ENCODE measurements at places on chromosomes 11 and 22.

DNA sequence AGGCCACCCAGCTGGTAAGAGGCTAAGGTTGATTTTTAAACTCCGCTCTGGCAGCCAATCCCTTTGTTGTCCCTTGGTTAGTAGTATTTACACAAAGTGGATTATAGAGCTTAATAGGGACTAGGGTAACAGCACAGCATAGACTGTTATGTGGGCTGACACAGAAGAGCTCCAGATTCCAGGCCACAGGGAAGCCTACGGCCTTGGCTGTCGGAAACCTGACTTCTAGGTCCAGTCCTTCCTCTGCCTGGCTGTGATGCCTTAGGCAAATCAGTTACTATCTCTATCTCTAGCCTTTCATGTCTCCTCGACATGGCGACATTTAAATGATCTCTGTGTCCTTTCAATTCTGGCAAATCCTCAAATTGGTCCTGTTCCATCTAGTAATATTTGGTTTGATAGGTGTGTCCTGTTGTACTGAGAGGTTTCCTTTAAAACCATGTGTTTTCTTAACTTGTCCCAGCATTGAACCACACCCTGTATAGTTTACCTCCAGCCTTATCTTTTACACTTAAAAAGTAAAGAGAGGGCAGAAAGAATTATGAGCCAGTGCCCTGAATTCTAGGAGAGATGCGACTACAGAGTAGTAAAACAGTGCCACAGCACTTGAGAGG, 4.2 kb downstream of the MMP1 start:
- no peak for DNase-seq

GRCh38 chr11:114685097-114685496, 6.8 kb downstream of the NXPE2 start:
- no peak for DNase-seq

GRCh38 chr11:118530180-118530682, 761 bp upstream of the TMEM25 start:
- DNase-seq: peak; percentile 87

DNA sequence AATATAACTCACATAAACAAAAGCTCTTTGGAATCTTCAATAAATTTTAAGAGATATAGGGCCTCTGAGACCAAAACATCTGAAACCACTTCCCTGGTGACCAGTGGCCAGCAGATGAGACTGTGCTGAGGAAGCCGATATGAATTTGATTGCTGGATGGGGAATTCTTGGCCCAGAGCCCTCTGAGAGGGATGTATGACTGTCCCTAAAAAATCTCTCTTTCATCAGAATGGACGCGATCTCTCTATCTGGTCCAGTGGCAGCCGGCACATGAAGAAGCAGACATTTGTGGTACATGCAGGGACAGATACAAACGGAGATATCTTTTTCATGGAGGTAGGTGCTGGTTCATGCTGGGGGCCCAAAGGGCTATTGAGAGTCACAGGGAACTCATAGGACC, 37.5 kb downstream of the MYBPC3 start:
- no peak for DNase-seq

GRCh38 chr22:20990184-20991180, 8.4 kb downstream of the LZTR1 start:
- DNase-seq: no peak

- no peak for DNase-seq
Observed at GRCh38 chr11:10667521-10667885, 26.1 kb downstream of the IRAG1 start.

GRCh38 chr11:62141111-62142042, 17.6 kb downstream of the INCENP start:
- DNase-seq: peak; percentile 30

- peak; percentile 49 for DNase-seq
Observed at GRCh38 chr11:48307760-48308386, 1.9 kb downstream of the OR4S1 start.

DNA sequence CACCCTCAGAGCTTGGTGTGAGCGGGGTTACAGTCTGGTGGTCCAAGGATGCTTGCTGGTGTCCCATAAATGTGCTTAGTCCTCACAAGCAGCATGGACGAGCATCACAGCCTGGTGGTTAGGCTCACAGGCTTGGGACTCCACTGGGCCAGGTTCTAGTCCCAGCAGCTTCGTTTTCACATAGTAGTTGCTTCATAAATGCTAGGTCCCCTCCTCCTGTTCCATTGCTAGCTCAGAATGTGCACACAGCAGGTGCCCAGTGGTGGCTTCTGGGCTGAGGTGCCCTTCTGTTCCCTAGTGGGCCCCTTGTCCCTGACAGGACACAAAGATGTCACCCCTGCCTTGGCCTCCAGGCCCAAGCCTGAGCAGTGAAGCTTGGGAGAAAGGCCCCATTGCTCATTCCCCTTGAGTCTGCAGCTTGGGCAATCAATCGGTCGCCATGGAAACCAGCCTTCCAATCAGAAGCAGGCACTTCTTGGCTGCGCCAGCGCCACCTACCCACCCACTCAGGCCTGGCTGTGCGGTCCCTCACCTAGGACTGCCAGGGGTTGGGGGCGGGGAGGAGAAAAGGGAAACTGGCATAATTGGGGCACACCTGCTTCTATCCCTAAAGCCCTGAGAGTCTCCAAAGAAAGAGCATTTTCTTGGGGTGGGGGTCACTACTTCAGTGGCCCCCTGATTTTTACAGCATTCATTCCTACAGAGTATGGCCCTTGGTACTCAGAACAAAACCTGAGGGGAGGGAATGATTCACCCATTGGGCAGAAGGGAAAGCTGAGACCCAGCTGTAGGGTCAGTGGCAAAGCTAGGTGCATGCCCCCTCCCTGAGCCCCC, 48.1 kb downstream of the CYTH4 start:
- DNase-seq: peak; percentile 70

DNA sequence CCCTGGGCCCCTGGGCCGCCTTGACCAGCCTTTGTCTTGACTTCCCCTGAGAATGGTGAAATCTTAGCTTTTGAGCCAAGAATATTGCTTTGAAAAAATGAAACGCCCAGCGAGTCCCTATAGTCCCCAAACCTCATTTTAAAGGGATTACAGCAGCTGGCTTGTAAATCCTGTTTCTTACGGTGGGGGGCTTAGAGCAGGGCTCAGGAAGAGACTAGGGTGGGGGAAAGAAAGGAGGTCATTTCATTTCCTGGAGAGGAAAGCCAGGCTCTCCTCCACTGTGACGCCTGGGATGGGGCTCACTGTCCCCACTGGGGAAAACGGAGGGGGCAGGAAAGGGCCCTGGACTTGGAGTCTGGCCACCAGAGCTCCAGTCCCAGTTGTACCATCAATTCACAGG, 72.2 kb upstream of the ALX4 start:
- no peak for DNase-seq

DNA sequence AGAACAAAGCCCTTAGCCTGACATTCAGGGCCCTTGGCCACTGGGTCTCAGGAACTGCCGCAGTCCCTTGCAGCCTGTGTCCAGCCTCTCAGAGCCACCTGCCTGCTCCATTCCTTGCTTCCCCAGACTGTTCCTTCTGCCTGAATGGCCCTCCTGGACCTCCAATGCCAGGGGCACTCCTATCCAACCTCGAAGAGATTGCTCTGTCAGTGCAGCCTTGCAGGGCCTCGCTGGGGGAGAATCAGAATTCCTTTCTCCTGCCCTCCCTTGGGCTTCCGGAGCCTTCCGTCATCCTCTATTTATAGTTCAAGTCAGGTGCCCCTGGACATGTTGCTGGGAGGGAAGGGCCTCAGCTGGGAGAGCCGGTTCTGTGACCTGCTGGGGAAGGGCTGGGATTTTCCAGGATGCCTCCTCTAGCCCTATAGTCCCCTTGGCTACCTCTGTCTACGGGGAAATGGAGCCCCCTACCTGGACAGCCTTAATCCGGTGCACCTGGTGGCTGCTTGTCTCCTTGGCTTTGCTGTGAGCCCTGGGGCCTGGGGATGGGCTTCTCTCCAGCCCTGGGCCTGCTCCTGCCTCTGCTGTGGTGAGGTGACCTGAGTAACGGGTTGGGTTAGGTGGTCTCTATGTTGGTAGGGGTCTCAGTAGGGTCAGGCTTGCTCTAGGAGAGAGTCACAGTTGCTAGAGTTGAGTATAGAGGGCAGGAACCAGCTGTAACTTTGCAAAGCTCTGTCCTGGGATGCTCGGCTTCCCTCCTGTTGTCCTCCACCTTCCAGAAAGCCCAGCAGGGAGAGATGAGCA, 45.9 kb upstream of the SYT7 start:
- DNase-seq: peak; percentile 65

DNA sequence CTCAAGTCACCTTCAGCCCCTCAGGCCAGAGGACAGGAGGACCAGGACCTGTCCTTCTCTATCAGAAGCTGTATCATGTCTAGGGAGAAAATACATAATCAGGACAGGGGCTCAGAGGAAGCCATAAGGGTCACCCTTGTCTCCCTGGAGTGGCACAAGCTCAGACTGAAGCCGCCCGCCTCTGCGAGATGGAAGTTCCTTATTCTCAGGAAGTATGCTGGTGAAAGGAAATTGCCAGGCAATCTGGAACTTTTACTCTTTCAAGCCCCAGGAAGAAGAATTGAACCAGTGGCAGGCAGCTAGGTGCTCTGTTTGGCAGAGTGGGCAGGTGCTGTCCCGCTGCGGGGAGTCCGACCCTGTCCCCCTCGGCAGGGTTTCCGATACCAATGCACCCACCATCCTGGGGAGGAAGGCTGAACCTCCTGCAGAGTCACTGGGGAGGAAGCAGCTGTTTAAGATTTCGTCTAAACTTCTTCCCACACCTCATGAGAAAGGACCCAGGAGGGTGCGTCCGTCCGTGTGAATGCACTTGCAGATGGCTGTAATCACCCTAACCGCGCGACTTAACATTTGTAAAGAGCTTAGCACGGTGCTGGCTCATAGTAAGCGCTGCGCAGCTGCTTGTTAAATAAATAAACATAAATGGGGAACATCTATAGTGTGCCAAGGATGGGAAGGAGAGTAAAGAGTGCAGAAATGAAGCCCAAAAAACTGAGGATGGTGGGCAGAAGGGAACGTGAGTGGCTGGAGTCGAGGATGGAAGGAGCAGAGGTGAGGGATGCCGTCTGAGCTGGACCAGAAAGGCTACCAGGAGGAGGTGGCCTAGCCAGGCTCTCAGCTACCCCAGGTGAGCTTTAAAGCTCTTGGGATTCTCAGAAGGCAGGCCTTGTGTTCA, 5.0 kb upstream of the ANO1 start:
- peak; percentile 28 for DNase-seq

DNA sequence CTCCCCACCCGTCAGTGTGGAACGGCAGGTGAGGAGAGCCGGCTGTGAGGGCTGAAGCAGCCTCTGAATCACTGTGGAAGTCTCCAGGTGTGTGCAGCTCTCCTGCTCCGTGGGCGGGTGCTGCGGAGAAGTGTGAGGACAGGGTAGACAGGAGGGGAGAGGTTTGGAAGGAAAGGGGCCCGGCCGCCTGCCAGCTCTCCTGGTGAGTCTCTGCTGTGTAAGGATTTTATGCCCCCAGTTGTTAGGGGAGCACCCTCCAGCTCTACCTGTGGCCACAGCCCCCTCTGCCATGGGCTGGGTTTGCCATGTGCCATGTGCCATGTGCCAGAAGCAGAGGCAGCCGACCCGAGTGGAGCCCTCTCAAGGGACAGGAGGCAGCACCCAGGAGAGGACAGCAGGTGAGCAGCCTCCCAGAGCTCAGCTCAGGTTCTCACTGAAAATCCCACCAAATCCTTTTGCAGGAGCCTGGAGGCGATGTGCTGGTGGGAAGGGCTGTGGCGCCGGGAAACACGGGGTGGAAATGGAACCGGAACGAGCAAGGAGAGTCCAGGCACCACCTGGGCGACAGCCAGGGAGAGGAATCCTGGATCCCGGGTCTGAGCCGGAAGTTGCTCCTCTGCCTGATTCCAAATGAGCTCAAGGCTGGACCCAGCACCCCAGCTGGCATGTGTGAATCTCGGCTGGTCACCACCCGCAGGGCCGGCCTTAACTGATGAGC, 804.4 kb downstream of the BRD1 start:
- peak; percentile 24 for DNase-seq

DNA sequence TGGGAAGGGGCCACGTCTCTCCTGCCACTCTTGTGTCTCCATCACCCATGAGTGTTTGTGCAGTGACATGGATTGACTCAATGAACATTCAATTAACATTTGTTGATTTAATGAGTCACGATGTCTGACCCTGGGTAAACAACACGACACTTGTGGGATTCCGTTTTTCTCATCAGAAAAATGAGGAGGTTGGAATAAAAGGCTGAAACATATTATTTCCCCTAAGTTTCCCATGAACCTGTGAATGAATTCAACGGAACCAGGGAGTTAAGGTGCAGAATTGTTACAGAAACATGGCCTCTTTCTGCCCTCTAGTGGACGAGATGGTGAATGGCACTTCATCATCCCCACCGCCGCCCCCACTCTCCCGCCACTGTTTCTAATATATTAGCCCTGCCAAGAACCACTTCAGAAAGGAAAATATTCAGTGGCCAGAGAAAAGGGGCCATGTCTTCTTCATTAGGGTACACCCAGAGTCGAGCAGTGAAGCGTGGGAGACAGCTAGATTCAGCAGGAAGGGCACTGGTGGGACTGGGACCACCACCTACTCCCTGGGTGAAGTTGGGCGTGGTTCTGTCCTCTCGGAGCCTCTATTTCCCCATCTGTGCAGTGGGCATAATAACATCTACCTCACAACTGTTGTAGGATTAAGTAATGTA, 46.3 kb upstream of the SYT13 start:
- DNase-seq: no peak

GRCh38 chr11:5713695-5714094, 22.6 kb upstream of the OR56B1 start:
- DNase-seq: no peak

DNA sequence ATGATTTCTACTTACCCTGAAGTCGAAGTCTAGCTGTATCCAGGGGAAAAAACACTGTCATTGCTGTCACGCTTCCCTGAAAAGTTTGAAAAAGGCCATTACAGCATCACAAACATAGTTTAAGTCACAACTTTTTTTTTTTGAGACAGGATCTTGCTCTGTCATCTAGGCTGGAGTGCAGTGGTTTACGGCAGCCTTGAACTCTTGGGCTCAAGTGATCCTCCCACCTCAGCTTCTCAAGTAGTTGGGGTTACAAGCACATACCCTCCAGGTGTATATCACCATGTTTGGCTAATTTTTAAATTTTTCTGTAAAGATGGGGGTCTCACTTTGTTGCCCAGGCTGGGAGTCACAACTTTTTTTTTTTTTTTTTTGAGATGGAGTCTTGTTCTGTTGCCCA, 20.1 kb downstream of the SLC25A17 start:
- no peak for DNase-seq

DNA sequence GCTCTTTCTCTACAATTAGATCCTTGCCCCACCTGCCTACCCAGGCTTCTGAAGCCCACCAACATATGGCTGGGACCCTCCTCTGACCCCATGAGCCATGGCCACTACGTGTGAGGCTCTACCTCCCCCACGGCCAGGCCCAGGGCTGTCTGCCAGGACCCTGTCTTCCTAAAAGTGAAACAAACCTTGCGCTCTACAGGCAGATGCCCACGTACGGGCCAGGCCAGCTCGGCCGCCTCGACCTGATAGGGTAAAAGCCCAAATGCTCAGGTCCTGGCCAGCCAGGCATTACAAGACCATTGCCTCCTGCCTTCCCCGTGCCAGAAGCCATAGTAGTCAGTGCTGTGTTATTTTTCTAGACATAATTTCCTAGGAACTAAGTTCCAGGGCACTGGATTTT, 1496.4 kb downstream of the BRD1 start:
- peak; percentile 42 for DNase-seq

GRCh38 chr11:126358763-126359160, 3.3 kb downstream of the ST3GAL4 start:
- no peak for DNase-seq
